ACHN (cell line): ENCODE measurements at places on chromosomes 6 and 20.
A peak's percentile ranks its signal among the peaks of the same experiment; 100 is the strongest.

GRCh38 chr20:57702091-57702490 lies 7.7 kb downstream of the PMEPA1 start:
- DNase-seq: no peak

DNA sequence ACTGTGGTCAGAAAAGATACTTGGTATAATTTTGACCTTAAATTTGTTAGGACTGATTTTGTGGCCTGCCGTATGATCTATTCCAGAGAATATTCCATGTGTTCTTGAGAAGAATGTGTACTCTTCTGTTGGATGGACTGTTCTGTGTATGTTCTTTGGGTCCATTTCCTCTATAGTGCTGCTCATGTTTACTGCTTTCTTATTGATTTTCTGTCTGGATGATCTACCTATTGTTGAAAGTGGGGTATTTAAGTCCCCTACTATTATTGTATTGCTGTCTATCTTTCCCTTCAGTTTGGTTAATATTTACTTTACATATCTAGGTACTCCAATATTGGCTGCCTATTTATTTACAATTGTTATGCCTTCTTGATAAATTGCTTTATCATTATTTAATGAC lies 298.4 kb downstream of the BCKDHB start:
- DNase-seq: no peak

GRCh38 chr6:22008248-22008836 lies 288.5 kb downstream of the PRL start:
- no peak for DNase-seq

GRCh38 chr20:49838546-49838945 lies 25.9 kb downstream of the SLC9A8 start:
- no peak for DNase-seq

GRCh38 chr20:58306421-58307261 lies 2.9 kb upstream of the RAB22A start:
- peak; percentile 83 for DNase-seq

- DNase-seq: no peak
Observed at GRCh38 chr6:54111341-54112045, at the start of gene MLIP. Gene MLIP (plus strand): TSS chr6:54111443. CDS start chr6:54111480, 37 bp downstream.

DNA sequence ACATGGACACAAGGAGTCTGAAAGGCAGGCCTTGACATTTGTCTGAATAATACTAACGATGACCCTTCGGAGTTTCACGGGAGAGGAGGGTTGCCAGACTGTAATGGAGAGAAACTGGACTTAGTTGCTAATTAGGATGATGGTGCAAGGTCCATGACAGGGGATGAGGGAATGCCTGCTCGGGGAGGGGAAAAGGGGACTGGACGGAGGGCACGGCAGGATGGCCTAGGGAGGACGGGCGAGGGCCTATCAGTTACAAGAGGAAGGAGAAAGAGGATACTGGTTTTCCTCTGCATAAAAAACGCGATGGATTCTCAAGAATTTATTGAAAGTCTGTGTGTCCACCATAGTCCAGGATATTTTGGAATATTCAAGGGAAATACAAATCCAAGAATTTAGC lies 42.7 kb downstream of the IRAK1BP1 start:
- DNase-seq: no peak

- DNase-seq: no peak
Observed at GRCh38 chr6:90347411-90347851, 50.8 kb upstream of the BACH2 start.

GRCh38 chr6:26122402-26122792 lies 35.2 kb downstream of the HFE start:
- peak; percentile 61 for DNase-seq

DNA sequence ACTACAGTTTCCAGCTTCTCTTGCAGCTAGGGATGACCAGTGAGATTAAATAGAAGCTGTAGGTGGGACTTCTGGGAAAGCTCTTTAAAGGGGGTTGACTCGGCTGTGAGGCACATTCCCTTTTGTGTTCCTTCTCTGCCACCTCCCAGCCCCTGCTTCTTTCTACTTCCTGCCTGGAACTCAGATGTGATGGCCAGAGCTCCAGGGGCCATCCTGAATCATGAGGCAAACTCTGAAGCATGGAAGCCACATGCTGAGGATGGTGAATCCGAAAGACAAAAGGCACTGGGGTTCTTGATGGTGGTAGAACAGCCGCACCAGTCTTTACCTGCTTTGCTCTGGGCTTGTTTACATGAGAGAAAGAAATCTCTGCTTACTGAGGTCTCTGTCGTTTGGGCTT lies 9.1 kb downstream of the CEBPB start:
- DNase-seq: no peak

- no peak for DNase-seq
Observed at GRCh38 chr6:42714098-42714761, 8.2 kb downstream of the PRPH2 start.

- DNase-seq: no peak
Observed at GRCh38 chr6:147614501-147614900, 106.0 kb downstream of the SAMD5 start.

DNA sequence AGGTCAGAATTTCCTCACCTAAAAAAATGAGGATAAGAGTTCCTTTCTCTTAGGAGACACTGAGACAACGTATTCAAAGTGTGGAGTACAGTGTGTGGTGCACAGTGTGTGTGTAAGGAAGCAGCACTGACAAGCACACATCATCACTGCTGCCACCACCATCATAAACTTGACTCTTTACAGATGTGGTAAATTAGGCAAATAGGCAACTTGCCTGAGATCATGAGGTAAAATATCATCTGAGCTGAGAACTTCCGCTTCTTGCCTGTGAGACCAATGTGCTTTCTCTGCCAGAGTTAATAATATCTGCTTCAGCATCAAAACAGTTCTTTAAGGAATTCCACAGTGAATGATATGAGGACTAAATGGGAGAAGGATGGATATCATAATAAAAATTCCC lies 52.7 kb downstream of the LYRM4 start:
- DNase-seq: no peak

GRCh38 chr20:41308290-41308711 lies 9.2 kb downstream of the ZHX3 start:
- DNase-seq: peak; percentile 55

- no peak for DNase-seq
Observed at GRCh38 chr20:33635341-33635740, 26.8 kb upstream of the C20orf144 start.

DNA sequence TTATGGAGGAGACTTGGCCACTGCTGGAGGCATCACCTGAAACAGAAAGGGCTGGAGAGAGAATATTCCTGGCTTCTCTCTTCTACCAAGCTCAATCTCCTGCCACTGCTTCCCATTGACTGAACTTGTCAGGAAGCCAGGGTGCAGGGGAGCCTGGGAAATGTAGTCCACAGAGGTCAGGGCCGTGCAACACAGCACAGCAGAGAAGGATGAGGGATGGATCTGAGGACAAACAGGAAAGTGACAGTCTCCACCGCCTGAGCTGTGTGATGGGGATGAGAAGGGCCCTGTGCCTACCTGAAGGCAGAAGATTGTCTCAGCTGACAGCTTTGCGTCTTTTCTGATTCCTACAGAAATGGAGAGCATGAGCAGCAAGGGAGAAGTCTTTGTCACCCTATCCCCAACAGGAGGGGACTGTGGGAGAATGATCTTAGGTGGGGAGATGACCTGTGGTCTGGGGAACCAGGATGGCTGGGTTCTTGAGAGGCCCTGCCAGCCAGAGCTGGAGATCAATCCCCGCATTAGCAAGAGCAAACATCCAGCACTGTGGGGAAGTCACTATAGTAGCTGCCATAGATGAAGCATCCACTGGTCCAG lies 114.2 kb downstream of the SNX5 start:
- DNase-seq: no peak

GRCh38 chr6:124873066-124873410 lies 89.2 kb upstream of the RNF217 start:
- DNase-seq: no peak

DNA sequence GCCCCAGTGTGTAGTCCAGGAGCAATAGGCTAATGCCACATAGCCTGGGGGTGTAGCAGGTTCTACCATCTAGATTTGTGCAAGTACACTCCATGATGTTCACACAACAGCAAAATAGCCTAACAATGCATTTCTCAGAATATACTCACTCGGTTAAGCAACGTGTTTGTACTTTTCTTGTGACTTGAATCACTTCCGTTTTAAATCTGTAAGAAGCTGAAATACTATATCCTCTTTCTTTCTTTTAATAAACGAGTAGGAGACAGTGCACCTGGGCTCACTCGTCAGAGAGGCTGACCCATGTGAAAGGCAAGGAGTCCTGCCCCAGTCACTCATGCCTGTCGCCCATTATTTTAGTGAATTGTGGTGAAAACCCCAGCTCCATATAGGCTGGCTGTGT lies 201.6 kb downstream of the FOXA2 start:
- no peak for DNase-seq

GRCh38 chr6:39367700-39368099 lies 45.2 kb upstream of the KCNK16 start:
- no peak for DNase-seq

GRCh38 chr6:39387785-39388184 lies 65.3 kb upstream of the KCNK16 start:
- no peak for DNase-seq

GRCh38 chr6:37432590-37432915 lies 468 bp upstream of the CMTR1 start:
- DNase-seq: no peak

DNA sequence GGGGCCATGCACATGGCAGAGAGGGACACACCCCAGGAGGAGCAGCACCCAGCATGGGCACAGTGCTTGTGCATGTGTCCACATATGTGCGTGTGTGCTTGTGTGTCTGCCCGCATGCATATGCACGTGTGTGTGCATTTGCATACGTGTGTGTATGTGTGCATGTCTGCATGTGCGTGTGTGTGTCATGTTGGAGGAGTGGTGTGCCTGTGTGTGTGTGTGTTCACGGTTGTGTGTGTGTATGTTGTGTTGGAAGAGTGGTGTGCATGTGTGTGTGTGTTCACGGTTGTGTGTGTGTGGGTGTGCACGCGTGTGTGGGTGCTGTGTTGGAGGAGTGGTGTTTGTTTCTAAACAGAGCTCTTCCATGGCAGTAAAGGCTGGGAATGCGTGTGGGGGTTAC lies 50.7 kb upstream of the SLCO4A1 start:
- DNase-seq: no peak

DNA sequence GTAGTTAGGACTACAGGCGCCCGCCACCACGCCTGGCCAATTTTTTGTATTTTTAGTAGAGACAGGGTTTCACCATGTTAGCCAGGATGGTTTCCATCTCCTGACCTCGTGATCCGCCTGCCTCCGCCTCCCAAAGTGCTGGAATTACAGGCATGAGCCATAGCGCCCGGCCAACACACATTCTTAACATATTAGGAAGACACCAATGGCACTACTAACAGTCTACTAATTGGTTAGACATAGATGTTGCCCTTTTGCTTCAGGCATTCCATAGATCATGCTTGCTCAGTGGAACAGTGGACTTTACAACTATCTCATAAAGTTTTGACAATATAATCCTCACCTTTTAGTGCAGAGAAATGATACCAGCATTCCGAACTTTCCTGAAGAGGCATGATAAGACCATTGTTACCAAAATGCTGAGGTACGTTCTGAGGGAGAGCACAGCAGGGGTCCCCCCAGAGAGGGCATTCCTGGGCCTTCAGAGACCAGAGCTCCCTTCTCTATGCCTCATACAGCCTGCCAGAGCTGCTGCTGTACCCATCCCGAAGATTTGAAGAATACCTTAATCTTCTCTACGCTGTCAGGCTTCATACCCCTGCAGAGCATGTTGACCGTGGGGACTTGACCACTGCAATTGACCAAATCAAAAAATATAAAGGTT lies 89.4 kb downstream of the ECT2L start:
- no peak for DNase-seq

GRCh38 chr6:142935553-142936517 lies 9.1 kb downstream of the HIVEP2 start:
- peak; percentile 22 for DNase-seq

GRCh38 chr20:31740208-31740607 lies 1.1 kb downstream of the TPX2 start:
- DNase-seq: peak; percentile 62

GRCh38 chr20:1587781-1588532 lies 30.5 kb upstream of the SIRPD start:
- DNase-seq: no peak

- DNase-seq: no peak
Observed at GRCh38 chr6:31861919-31862343, 690 bp downstream of the NEU1 start.

- no peak for DNase-seq
Observed at GRCh38 chr6:149899486-149899885, 1.6 kb upstream of the RAET1E start.

- DNase-seq: no peak
Observed at GRCh38 chr6:119445666-119446065, 96.1 kb upstream of the MAN1A1 start.

- no peak for DNase-seq
Observed at GRCh38 chr6:90038961-90039653, 144.8 kb downstream of the GJA10 start.

GRCh38 chr20:1001911-1002681 lies at the start of gene RSPO4:
Gene RSPO4 (minus strand): TSS chr20:1002311. CDS start chr20:1002164, 147 bp downstream.
- no peak for DNase-seq

DNA sequence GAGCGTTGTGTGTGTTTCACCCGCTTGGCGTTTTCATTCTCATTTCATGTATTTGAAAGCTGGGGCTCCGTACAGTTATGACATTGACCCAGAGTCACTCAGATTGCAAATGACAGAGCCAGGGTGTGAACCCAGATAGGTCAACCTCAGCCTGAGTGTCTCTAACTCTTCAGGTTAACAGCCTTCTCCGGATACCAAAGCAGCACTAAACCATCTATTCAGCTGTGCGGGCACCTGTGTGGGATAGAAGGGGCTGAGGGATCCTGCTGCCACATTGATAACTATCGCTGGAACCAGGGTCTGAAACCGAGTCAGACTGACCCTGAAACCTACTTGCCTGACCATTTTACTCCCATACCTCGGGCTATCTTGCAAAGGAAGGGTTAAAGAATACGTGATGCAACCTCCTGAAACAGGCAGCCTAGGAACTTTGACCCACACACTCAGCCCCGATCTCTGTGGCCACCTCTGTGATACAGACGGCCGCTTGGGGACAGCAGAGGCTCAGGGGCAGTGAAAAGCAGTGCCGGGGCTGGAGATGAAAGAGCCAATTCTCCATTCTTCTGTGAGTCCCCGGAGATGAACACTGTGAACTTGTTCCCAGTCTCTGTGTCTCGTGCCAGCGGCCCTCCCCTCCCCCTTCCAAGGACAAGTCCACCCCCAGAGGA lies 233.5 kb upstream of the QKI start:
- no peak for DNase-seq

DNA sequence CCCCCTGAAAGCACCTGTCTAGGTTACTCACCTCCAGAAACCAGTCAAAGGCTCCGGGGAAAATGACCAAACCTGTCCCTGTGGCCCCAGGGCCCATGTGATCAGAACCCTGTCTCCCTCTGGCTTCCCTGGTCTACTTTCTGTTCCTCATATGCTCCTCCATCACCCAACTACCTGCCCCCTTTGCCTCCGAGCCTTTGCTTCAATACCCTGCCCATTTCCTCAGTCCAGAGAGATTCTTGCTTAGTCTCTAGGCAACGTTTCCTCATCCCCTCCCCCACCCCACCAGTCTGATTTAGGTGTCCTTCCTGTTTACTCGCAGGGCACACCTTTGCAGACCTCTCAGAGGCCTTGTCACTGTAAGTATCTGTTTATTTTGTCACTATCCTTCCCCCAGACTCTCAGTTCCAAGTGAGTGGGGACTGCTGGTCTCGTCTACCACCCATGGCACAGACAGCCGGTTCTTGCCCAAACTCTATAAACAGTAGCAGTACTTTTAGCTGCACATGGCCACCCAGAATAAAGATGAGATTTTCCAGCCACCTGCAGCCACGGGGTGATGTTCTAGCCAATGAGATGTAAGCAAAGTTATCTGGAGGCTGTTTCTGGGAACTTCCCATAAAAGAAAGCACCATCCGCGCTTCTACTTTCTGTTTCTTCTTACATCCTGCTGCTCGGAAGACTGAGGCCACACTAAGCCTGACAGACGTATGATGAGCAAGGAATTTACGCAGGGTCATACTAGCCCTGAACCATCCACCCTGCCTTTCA lies 13.3 kb downstream of the ELOVL5 start:
- no peak for DNase-seq
